Activated B cell treated with CpG ODN at 0.5 μM for 24 hours (primary cell): ENCODE measurements at places on chromosomes 7 and 10. TPM values are rescaled to one million over a fixed set of nuclear protein-coding genes. Genes with fewer than 3 reads are reported as not detected.
A peak's percentile ranks its signal among the peaks of the same experiment; 100 is the strongest.

DNA sequence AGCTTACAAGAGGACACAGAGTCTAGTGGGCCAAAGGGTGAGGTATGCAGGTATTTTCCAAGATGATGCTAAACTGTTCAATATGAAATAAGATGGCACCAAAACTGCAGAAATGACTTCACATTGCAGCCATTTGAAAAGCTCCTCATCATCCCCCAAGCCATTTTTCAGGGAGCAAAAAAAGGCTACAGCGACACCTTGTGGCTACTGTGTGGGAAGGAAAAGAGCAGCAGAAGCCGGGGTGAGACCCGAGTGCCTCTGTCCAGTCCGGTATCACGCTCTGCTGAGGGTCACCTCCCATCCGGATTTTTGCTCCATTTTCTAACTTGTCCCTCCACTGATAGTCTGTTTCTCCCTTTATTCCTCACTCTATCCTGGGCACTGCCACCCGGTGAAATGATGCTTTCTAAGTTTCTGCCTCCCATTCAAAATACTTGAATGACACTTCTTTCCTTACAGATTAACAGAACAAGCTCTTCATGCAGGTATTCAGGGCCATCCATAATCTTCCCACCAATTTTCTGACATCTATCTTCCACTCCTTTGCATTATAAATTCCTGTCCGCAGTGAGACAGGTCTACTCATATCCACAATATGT is 220.2 kb downstream of the DGKI start:
- H3K36me3 ChIP-seq = no peaks in the 10 kb centered on the region
- no peak overlapping the region for H3K27ac ChIP-seq
- DNase-seq = no peak
- no peaks in the 10 kb centered on the region for H3K4me1 ChIP-seq

PCBD1 gene
- 37.3 and 41.4 TPM in 2 replicates for total RNA-seq

GRCh38 chr10:114862456-114862855 is 40.9 kb downstream of the FHIP2A start:
- DNase-seq = no peak
- no peak overlapping the region for H3K27ac ChIP-seq
- H3K27me3 ChIP-seq = no peaks in the 10 kb centered on the region
- H3K36me3 ChIP-seq = peaks cover 69% of the 10 kb centered on the region
- no peaks in the 10 kb centered on the region for H3K4me1 ChIP-seq

ENKUR gene
- not detected in 2 replicates for total RNA-seq

RELN gene
- not detected in 2 replicates for total RNA-seq

GRCh38 chr7:107993891-107994291 is 9.1 kb downstream of the LAMB1 start:
- no peak overlapping the region for H3K4me3 ChIP-seq
- no peak overlapping the region for H3K27ac ChIP-seq
- H3K4me1 ChIP-seq = no peaks in the 10 kb centered on the region
- DNase-seq = no peak
- H3K36me3 ChIP-seq = no peaks in the 10 kb centered on the region
- H3K27me3 ChIP-seq = peaks cover 40% of the 10 kb centered on the region

- H3K27ac ChIP-seq = no peak overlapping the region
- no peak overlapping the region for H3K4me3 ChIP-seq
- peaks cover 4% of the 10 kb centered on the region for H3K36me3 ChIP-seq
- DNase-seq = no peak
- no peaks in the 10 kb centered on the region for H3K4me1 ChIP-seq
- no peaks in the 10 kb centered on the region for H3K27me3 ChIP-seq
These were observed 112.0 kb downstream of the WNT2 start for GRCh38 chr7:117210908-117211307.

GRCh38 chr10:77836299-77836820 is 90.2 kb downstream of the DLG5 start:
- peak overlapping the region; percentile 68 for H3K27ac ChIP-seq
- H3K27me3 ChIP-seq = no peaks in the 10 kb centered on the region
- H3K36me3 ChIP-seq = no peaks in the 10 kb centered on the region

GRCh38 chr10:126062131-126063032 is 166.0 kb downstream of the FANK1 start:
- H3K27me3 ChIP-seq = no peaks in the 10 kb centered on the region
- H3K27ac ChIP-seq = no peak overlapping the region
- peaks cover 5% of the 10 kb centered on the region for H3K4me1 ChIP-seq

- H3K36me3 ChIP-seq = no peaks in the 10 kb centered on the region
- no peak overlapping the region for H3K4me3 ChIP-seq
- H3K27ac ChIP-seq = no peak overlapping the region
- no peaks in the 10 kb centered on the region for H3K27me3 ChIP-seq
These were observed 159.5 kb upstream of the HGF start for GRCh38 chr7:81929386-81929785.

OR6B1 gene
- not detected in 2 replicates for total RNA-seq

- H3K4me3 ChIP-seq = no peak overlapping the region
- DNase-seq = no peak
- H3K36me3 ChIP-seq = peaks cover 5% of the 10 kb centered on the region
- H3K27me3 ChIP-seq = peaks cover 3% of the 10 kb centered on the region
These were observed 8.7 kb upstream of the CAMK2B start for GRCh38 chr7:44333911-44334733.
